ENCODE measurements at places on chromosomes 5 and 9.

GRCh38 chr5:104016646-104017045 is 454.1 kb upstream of the NUDT12 start:
- no peak for DNase-seq

GRCh38 chr5:68845131-68845530 is 248.7 kb upstream of the SLC30A5 start:
- DNase-seq: no peak

GRCh38 chr5:2810644-2811043 is 59.2 kb upstream of the IRX2 start:
- no peak for DNase-seq

DNA sequence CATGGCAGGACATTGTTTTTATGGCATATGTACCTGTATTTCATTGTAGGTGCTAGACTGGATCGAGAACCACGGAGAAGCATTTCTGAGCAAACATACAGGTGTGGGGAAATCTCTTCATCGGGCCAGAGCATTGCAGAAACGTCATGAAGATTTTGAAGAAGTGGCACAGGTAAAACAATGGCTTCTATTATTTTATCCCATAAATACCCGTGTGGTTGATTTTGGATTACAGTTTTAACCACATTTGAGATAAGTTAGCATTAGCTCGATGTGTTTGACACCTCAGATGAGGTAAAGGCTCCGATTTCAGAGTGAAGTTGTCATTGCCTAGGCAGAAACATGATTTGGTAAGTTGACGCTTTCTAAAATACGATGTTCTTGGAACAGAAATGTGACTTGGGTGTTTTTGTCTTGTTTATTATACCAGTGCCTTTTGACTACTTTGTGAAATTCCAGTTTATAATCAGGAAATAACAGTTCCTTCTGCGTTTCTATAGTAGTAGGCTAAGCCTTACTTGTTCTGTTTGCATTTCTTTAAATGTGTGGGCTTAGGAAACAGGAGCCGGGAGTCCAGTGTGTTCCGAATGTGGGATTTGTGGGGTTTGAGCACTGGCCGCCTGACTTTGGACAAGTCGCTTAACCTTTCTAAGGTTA is 187.7 kb downstream of the TRIO start:
- no peak for DNase-seq

DNA sequence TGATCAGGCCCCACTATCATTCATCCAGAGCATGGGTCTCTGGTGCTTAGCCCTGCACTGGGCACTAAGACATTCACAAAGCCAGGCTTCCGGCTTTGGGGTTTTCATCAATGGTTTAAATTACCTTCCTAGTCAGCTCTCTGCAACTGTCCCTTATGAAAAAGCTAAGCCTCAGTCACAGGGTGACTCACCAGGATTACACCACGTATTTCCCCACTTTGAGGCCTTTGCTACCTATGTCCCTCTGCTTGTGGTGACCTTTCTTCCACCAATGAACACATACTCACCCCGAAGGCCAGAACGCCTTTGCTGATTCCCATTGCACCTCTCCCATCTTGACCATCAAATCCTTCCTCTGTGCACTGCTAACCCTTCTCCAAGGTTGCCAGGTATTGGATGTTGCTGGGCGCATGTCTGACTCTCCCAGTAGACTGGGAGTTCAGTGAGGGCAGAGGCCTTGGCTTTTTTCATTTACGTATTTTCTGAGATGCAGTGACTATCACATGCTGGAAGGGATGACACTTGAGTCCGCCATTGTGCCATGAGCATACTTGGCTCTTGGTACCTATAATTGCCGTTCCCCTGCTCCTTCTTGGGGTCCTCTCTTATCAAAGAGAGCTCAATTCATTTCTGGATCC is 58.7 kb upstream of the TNFSF8 start:
- DNase-seq: peak; percentile 23

GRCh38 chr5:145787507-145787906 is 47.6 kb downstream of the PRELID2 start:
- DNase-seq: no peak

GRCh38 chr5:128541385-128541784 is 3.3 kb upstream of the FBN2 start:
- DNase-seq: no peak

All from CD4-positive, alpha-beta T cell treated with Interleukin-15 for 4 hours (primary cell).